ENCODE measurements at places on chromosomes 5 and 9.

DNA sequence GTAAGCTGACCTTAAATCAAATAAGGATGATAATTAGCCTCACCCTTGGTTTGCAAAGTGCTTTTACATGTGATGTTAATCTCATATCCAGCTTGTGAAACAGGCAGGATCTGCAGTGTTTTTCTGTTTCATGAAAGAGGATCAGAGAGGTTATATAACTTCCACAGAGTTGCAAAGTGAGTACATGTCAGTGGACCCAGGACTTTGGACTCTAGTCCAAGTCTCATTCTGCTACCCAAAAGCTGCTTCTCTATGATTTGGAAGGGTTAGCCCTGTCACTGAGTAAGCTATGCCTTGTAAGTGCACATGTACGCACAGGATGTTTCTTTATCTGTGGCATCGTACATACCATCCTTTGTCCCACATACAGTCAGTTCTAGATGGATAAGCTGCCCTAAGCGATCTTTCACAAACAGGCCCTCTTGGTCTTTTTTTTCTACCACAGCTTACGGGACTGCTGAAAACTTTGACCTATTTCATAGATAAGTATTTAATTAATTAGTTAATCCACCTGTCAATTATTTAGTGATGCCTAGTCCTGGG lies 322.9 kb downstream of the TMEM38B start:
- no peak for DNase-seq

DNA sequence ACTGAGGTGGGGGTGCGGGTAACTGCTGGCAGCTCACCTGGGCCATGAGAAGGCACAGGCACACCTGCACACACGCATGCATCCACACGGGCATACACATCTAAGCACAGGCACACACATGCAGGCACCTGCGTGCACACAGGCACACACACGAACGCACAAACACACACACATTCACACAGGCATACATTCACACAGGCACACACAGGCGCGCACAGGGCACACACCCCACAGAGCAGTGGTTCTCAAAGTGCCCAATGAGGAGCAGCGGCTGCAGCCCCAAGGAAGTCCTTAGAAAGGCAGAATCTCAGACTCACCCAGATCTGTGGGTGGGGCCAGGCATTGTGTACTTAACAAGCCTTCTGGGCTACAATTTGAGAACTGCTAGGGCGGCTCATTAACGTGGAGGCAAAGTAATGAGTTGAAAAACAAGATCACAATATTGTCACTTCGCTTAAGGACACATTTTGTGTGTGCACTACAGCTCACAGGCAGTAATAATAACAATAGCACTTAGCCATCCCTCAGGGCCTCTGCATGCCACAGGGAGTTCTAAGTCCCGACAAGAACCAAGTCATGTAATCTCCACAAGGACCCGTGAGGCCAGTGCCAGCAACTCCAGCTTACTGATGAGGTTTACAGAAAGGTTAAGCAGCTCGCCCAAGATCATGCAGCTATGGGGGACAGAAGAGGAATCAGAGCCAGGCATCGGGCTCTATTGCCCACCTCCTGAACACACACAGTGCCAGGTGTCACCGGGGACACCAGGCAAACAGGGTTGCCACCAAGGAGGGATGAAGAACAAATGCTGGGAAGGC lies 91.6 kb downstream of the ROR2 start:
- DNase-seq: no peak

DNA sequence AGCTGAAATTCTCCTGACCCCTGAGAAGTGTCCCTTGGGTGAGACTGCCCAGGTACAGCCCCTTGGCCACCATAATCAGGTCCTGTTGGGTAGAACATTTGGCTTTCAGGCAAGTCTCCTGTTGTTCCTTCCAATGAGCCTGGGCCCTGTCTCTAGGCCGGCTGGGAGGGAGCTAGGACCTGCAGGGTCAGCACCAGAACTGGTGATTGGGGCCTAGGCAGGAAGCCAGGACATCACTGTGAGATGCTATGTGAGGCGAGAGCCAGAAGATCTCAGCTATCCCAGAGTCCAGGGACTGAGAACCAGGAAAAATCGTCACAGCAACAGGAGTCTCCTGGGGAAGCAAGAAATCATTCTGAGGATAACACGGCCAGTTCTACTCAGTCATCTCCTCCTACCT lies 51.5 kb downstream of the PCDH1 start:
- DNase-seq: no peak

DNA sequence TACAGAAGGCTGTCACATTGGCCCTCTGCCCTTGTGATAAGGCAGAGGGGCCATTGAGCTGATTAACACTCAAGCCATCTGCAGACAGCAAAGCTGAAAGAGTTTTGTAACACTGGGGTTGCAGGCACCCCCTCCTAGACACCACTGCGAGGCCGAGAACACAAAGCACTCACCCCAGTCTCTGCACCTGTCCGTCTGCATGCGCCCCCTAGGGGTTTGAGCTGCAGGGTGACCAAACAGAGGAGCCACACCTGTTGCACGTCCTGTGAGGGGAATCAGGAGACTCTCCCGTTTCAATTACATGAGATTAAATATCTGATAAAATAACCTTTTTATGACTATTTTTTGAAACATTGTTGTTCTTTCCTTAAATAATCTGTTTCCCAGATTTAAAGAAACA lies 1180.4 kb downstream of the CDH9 start:
- DNase-seq: no peak

DNA sequence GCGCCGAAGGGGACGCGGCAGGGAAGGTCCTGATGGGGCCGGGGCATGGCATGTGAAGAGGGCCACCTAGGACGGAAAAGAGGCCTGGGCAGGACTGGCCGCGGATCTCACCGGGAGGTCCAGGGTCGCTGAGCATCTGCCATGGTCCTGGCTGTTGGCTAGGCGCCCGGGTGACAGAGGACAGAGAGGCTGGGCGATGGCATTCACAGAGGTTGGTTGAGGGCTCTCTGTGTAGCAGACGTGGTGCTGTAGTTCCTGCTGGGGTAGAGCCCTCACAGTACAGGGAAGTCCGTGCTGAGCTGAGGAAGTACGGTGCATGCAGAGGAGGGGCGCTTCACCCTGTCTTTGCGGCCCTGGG lies 427 bp downstream of the PCYOX1L start:
- DNase-seq: no peak

DNA sequence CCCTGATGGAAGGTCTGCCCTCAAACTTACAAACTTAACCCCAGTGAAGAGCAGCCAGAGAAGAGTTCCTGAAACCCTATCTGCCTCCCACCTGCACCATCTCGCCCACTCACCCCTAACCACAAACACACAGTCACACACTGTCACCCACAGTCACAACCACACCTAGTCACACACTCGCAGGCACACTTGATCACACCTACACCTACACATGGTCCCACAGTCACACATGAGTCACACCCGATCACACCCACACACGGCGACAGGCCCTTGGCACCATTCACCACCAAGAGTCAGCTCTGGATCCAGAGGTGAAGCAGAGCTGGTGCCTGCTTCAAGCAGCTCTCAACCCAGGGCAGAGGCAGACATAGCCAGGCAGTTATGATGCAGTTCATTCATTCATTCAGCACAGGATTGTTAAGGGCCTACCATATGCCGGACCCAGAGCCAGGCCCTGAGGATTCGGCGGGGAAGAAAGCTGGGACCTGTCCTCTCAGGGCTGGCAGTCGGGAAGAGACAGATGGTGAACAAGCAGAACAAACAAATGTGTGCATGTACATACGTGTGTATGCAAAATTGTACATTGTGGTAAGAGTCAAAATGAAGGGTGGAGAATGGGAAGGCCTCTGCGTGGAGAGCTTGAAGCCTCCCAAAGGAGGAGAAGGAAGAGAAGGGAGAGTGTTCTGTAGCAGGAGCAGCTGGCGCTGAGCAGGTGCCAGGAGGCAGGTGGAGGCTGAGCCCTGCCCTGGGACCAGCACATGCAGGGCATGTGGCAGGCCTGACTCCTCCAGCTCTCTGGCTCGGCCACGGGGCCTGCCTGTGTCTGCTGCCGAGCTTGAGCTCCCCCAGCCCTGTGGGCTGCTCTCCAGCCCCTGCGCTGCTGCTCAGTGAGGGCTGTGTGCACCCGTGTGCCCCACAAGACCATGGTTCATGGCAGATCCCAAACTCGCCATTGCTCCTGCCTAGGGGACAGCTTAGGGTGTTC lies 6.4 kb downstream of the TSPAN17 start:
- DNase-seq: peak; percentile 67

DNA sequence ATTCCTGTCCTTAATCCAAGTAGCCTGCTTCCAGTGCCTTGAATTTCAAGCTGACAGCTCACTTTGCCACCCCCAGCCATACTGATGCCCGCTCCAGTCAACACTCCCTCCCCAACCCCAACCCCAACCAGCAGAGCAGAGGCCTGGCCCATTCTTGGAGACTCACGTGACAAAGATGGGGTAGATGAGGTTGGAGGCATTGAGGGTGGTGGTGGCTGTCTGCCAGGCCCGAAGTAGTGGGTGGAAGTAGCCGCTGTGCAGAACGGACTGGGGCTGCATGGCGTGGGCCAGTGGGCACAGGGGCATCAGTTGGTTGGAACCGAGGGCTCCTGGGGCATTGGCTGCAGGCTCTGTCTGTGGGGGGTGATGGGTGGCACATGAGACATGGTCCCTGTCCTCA lies 7.8 kb downstream of the ALAD start:
- no peak for DNase-seq

DNA sequence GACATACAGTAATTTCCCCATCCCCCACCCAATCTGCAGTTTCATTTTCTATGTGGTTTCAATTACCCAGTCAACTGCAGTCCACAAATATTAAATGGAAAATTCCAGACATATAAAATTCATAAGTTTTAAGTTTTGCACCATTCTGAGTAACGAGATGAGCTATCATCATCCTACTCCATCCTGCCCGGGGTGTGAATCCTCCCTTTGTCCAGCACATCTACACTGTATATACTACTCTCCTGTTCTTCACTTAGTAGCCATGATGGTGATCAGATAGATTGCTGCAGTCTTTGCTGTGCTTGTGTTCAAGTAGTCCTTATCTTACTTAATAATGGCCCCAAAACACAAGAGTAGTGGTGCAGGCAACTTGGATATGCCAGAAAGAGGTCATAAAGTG lies 11.3 kb downstream of the OXCT1 start:
- no peak for DNase-seq

GRCh38 chr5:180390441-180391190 lies 37.5 kb upstream of the GFPT2 start:
- no peak for DNase-seq

DNA sequence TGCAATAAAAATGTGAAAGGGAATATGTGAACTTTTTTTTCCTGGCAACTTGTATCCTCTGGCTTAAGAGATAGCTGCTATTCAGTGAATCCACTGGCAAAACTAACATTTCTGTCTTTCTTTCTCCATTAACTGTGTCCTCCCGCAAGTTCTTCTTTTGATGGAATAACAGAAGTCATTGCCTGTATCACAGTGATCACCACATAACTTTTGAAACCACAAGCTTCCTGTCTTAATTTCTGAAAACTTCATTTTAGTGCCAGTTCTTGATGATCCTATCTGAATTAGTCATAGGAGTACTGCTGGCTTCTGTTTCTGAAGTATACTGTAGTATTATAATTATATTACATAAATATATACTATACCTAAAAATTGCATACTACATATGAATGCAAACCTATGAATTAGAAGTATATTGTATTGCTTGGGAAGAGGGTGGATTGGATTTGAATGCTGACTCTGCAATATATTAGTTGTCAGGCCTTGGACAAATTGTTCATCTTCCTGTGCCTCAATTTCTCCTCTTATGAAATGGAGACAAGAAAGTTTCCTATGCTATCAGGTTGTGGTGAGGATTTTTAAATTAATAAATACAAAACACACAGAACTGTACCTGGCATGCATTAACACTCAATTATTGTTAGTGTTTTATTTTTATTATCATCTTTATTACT lies 441.6 kb downstream of the CETN3 start:
- DNase-seq: no peak

- no peak for DNase-seq
Observed at GRCh38 chr5:157548513-157549282, 26.9 kb downstream of the ADAM19 start.

DNA sequence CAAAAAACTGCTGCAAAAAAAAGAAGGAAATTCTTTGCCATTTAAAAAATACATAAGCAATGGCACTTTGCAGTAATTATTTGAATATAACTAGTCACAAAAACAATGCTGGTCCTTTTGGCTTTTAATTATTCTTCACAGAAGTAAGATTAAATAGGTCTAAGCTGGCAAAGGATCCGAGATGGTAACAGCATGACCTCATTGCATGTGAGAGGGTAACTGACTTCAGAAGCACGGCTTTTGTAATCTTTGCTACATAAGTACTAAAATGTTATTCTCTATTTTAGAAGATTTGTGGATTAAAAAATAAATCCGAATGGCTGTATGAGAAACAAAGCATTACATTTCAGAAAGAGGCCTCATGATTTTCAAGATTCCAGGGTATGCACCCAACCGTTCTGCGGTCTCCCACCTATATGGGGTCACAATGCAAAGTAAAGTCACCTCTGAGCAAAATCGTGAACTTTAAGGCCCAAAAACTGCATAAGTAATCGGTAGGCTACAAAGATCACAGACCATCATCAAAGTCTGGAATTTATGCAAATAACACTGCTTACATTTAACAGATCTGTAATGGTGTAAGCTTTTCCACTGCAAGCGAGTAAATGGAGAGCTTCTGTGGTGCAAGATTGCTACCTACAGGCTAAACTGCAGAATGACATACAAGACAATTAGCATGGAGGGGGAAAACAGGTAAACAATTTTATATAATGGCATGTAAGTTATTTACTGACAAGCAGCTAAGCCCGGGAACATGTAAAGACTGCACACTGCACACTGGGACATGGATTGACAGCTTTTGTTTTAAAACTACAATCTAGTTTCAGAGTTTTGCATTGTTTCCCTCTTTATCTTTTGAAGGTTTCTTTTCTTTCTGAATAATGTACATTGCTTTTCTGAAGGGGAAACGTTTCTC lies 231.6 kb downstream of the SLF1 start:
- no peak for DNase-seq

- no peak for DNase-seq
Observed at GRCh38 chr5:139601429-139601828, 40.3 kb downstream of the UBE2D2 start.

GRCh38 chr5:30832519-30832918 lies 361.0 kb upstream of the CDH6 start:
- DNase-seq: no peak

- DNase-seq: no peak
Observed at GRCh38 chr9:86253577-86253976, 5.9 kb downstream of the C9orf153 start.

DNA sequence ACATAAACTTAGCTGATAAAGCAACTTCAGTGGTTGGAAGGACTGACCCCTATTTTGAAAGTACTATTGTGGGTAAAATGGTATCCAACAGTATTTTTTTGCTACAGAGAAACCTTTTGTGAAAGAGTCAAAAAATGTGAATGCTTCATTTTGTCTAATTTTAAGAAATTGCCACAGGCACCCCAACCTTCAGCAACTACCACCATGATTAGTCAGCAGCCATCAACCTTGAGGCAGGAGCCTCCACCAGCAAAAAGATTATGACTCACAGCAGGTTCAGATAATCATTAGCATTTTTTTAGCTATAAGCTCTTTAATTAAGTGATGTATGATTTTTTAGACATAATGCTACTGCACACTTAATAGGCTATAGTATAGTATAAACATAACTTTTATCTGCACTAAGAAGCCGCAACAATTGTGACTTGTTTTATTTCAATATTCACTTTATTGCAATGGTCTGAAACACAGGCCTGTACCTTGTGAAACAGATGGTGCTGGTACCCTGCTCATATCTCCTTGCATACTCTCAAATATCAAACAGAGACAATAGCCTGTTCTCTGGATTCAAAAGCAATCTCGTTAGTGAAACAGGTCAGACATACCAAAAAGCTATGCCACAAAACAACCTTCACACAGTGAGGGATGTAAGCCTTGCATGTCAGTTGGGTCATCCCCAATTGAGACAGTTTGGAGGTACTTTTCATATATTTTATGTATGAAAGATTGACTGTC lies 261.2 kb upstream of the FAM174A start:
- no peak for DNase-seq
